Psoas muscle (tissue), 8 donors: ENCODE measurements at places on chromosomes 5 and 9. TPM values are rescaled to one million over a fixed set of nuclear protein-coding genes. Genes with fewer than 3 reads are reported as not detected.
A peak's percentile ranks its signal among the peaks of the same experiment; 100 is the strongest.

- no peak for DNase-seq
- H3K4me1 ChIP-seq = no peaks in the 10 kb centered on the region
- no peaks in the 10 kb centered on the region for H3K27me3 ChIP-seq
- H3K27ac ChIP-seq = no peak overlapping the region
- H3K4me3 ChIP-seq = no peak overlapping the region
Observed at GRCh38 chr5:159951387-159951786, 35.1 kb downstream of the ADRA1B start.

The KIF20A gene
- total RNA-seq = 0.12 TPM

DNA sequence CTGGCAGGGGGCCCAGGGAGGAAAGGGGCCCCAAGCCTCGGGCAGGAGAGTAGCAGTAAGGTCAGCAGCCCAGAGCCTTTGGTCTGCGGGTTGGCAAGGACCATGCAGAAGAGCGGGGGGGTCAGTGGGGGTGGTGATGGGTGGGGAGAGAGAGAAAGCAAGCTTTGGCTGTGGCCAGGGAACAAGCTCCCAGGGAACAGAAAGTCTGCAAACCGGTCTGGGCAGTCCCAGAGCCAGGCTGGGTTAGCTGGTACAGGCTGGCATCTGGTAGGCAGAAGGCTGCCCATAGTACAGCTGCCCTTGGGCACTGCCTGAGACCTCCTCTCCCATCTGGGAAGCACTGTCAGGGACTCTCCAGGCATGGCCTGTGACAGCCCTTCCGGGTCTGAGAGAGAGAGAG lies 10.5 kb upstream of the EPB41L4B start:
- no peak overlapping the region for H3K4me3 ChIP-seq
- H3K27ac ChIP-seq = no peak overlapping the region
- no peaks in the 10 kb centered on the region for H3K4me1 ChIP-seq

- no peaks in the 10 kb centered on the region for H3K36me3 ChIP-seq
- DNase-seq = no peak
- no peaks in the 10 kb centered on the region for H3K27me3 ChIP-seq
Observed at GRCh38 chr9:97508852-97509251, 7.4 kb downstream of the TMOD1 start.

- no peak overlapping the region for H3K4me3 ChIP-seq
- peaks cover 87% of the 10 kb centered on the region for H3K27me3 ChIP-seq
- peaks cover 24% of the 10 kb centered on the region for H3K4me1 ChIP-seq
- no peak for DNase-seq
- no peak overlapping the region for H3K27ac ChIP-seq
- H3K36me3 ChIP-seq = no peaks in the 10 kb centered on the region
Observed at GRCh38 chr9:92807031-92807756, 42.6 kb upstream of the BICD2 start.

- H3K27me3 ChIP-seq = no peaks in the 10 kb centered on the region
- H3K27ac ChIP-seq = peak overlapping the region; percentile 30
- peaks cover 41% of the 10 kb centered on the region for H3K36me3 ChIP-seq
- peaks cover 36% of the 10 kb centered on the region for H3K4me1 ChIP-seq
- no peak for DNase-seq
Observed at GRCh38 chr5:138569782-138570181, 5.4 kb downstream of the HSPA9 start.

DNA sequence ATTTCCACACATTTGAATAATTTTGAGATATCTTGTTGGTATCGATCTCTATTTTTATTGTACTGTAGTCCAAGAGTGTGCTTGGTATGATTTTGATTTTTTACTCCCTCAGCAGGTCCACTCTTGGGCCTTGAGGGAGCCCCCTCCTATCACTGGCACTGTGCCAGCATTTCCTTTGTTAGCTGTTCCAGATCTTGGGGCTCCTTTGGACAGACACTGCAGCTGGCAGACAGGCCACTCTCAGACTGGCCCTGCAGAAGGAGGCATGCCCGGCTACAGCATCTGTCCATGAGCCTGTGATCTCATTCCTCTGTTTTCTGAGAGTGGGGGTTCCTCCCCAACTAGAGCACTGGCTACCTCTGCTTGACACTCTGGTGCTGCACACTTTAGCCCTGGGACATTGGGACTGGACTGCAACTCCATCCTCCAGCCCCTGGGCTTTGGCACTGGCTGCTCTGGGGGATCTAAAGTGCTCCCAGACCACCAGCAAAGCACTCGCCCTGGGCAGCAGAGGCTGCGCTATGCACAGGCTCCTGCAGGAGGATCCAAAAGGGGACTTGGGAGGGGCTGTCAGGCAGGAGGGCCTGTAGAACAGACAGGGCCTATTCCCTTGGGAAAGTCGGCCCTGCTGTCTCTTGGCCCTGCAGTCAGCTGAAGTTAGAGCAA lies 271.3 kb upstream of the DMAC1 start:
- no peak overlapping the region for H3K4me3 ChIP-seq
- peak; percentile 16 for DNase-seq
- no peak overlapping the region for H3K27ac ChIP-seq

DNA sequence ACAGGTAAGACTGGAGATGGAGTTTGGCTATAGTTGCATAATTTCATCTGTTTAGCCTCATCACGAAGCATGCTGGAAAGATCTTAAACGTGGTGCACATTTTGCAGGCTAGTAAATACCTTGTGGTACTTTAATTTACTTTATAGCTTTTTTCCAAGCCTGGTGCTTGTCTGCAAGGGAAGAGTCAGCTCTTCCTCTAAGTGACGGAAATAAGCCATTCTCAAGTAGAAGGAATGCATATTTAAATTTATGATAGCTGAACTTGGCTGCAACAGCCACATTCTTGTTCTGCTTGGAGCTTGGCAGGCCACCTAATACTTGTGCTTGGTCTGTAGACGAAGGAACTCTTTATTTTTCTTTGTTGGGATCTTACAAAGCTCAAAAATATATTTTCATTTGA lies 188.0 kb upstream of the PIK3R1 start:
- no peak overlapping the region for H3K4me3 ChIP-seq
- no peak for DNase-seq
- no peaks in the 10 kb centered on the region for H3K27me3 ChIP-seq
- H3K27ac ChIP-seq = no peak overlapping the region

DNA sequence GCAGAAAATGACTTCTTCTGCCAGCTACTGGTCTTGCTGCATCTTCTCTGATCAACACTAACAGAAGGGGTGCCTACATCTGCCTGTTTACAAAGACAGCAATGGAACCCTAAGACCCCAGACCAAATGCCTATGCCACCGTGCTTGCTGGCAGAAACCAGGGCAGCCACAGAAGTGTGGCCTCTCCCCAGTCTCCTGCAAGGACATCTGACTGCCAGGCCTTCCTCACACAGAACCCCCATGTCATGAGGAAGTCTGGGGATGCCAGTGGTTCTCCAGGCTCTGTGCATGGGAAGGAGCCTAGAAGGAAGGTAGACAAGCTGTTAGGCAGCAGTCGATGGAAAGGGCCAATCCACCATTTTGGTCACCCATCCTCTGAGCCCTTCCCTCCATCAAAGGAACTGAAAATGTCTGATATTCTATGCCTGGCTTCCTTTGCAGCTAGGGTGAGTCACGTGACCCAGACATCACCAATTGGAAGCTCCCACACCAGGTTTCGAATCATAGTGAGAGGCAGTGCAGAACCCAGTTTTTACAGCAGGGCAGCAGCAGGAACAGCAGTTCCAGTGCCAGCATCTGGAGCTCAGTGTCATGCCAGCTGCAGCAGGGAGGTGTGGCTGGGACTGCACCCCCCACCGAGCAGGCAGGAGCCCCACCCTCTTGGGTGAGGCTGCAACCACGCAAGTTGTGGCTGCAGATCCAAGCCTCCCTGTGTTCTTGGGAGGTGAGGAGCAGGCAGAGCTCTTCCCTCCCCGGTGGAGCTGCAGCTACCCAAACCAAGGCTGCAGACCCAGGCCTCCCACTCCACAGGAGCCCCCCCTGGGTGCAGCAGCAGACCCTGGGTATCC lies 123.4 kb downstream of the OLFM1 start:
- no peaks in the 10 kb centered on the region for H3K4me1 ChIP-seq
- DNase-seq = no peak
- no peaks in the 10 kb centered on the region for H3K36me3 ChIP-seq
- no peak overlapping the region for H3K27ac ChIP-seq
- H3K4me3 ChIP-seq = no peak overlapping the region

The ROPN1L gene
- not detected for total RNA-seq

The LRRC19 gene
- not detected for total RNA-seq

The DAP gene
- total RNA-seq = 3.6 TPM

The MPDZ gene
- 26.3 TPM for total RNA-seq
